ENCODE measurements at places on chromosomes 4 and X. TPM values are rescaled to one million over a fixed set of nuclear protein-coding genes. Genes with fewer than 3 reads are reported as not detected.

SHROOM2 gene
- not detected for total RNA-seq

GRCh38 chr4:108774809-108775530, 12.1 kb upstream of the ETNPPL start:
- H3K4me1 ChIP-seq = no peaks in the 10 kb centered on the region
- DNase-seq = no peak
- no peak overlapping the region for H3K27ac ChIP-seq
- H3K36me3 ChIP-seq = no peaks in the 10 kb centered on the region
- H3K27me3 ChIP-seq = peaks cover 24% of the 10 kb centered on the region

INTS6L gene
- 22.8 TPM for total RNA-seq

GRCh38 chr4:185039508-185040273, 21.4 kb downstream of the HELT start:
- H3K27ac ChIP-seq = no peak overlapping the region
- DNase-seq = peak; percentile 62
- no peaks in the 10 kb centered on the region for H3K36me3 ChIP-seq
- peaks cover 6% of the 10 kb centered on the region for H3K4me1 ChIP-seq
- peaks cover 36% of the 10 kb centered on the region for H3K27me3 ChIP-seq
- peak overlapping the region; percentile 40 for H3K4me3 ChIP-seq

DNA sequence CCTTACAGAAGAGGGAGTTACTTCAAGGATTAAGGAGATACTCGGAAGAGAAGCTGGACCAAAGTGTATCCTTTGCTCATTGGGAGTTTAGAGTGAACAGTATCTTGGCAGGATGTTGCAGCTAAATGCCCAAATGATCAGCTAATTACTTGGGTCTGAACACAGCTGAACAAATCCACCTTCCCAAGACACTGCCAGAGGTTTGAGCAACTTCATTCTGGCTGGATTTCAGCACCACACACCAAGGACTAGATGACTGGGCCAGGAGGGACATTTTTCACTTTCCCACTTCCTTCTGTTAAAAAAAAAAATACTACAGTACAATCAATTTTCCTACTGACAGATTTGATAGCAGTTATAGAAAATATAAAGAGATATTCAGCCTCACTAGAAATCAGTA, 324.6 kb downstream of the MID1IP1 start:
- no peak overlapping the region for H3K27ac ChIP-seq
- H3K4me1 ChIP-seq = no peaks in the 10 kb centered on the region
- no peak overlapping the region for H3K4me3 ChIP-seq
- no peaks in the 10 kb centered on the region for H3K36me3 ChIP-seq

DNA sequence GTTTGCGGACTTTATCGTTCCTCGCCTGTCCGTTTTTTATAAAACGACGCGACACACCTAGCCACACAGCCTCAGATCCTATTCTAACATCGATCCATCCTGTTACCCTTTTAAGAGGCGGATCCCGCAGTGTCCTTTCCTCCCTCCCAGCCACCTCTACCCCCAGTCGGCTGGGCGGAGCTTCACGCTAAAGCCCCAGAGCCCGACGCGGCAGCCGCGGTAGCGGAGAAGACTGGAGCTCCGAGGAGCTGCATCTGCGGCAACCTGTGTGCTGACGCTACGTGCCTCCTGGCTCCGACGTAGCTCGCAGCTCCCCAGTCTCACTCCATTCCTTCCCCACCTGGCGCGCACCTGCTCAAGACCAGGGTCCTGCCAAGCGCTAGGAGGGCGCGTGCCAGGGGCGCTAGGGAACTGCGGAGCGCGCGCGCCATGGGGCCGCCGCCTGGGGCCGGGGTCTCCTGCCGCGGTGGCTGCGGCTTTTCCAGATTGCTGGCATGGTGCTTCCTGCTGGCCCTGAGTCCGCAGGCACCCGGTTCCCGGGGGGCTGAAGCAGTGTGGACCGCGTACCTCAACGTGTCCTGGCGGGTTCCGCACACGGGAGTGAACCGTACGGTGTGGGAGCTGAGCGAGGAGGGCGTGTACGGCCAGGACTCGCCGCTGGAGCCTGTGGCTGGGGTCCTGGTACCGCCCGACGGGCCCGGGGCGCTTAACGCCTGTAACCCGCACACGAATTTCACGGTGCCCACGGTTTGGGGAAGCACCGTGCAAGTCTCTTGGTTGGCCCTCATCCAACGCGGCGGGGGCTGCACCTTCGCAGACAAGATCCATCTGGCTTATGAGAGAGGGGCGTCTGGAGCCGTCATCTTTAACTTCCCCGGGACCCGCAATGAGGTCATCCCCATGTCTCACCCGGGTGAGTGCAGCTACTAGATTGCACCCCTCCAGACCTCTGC, at the start of gene RNF128:
Gene RNF128, plus strand, starts transcription at position 217 of the 953 bp plus-strand sequence. Its CDS starts 213 bp downstream, at position 430.
- peak within 1 kb of the TSS; percentile 42 for H3K4me3 ChIP-seq
- peak; percentile 40 for DNase-seq
- no peak within 1 kb of the TSS for H3K27ac ChIP-seq

GRCh38 chrX:34893741-34894140, 48.9 kb upstream of the FAM47B start:
- H3K36me3 ChIP-seq = no peaks in the 10 kb centered on the region
- H3K27ac ChIP-seq = no peak overlapping the region
- no peak overlapping the region for H3K4me3 ChIP-seq

- peak overlapping the region; percentile 2 for H3K27ac ChIP-seq
- no peak for DNase-seq
- H3K36me3 ChIP-seq = peaks cover 31% of the 10 kb centered on the region
- H3K4me3 ChIP-seq = peak overlapping the region; percentile 78
- H3K4me1 ChIP-seq = peaks cover 36% of the 10 kb centered on the region
Observed at GRCh38 chr4:128285085-128285997, 2.3 kb downstream of the PGRMC2 start.

SSX4 gene
- total RNA-seq = not detected

CENPI gene
- total RNA-seq = 44.7 TPM

GRCh38 chr4:7417639-7418038, 17.1 kb downstream of the PSAPL1 start:
- no peak overlapping the region for H3K27ac ChIP-seq
- no peaks in the 10 kb centered on the region for H3K4me1 ChIP-seq
- no peak for DNase-seq
- peaks cover 8% of the 10 kb centered on the region for H3K27me3 ChIP-seq

DNA sequence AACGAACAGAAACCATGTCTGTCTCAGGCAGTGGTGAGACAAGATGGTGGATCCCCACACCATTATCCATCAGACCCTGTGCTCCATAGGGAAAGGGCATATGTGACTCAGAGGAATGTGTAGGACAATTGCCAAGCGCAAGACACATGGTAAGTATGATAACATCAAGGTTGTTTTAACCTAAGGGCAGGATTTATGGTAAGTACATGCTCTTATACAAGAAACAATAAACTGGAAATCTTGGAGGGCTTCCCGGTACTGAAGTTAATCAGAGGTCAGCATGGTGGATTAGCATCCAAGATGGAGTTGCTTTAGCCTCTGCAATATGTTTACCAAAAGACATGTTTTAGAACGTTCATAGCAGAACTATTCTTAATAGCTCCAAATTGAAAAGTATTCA, 355.0 kb downstream of the PPP1R2C start:
- H3K4me1 ChIP-seq = no peaks in the 10 kb centered on the region
- no peak overlapping the region for H3K4me3 ChIP-seq
- no peaks in the 10 kb centered on the region for H3K27me3 ChIP-seq
- H3K36me3 ChIP-seq = no peaks in the 10 kb centered on the region
- no peak for DNase-seq

GRCh38 chr4:1842993-1843448, 12.9 kb downstream of the LETM1 start:
- H3K36me3 ChIP-seq = peaks cover 15% of the 10 kb centered on the region
- H3K4me1 ChIP-seq = peaks cover 14% of the 10 kb centered on the region
- no peaks in the 10 kb centered on the region for H3K27me3 ChIP-seq

DNA sequence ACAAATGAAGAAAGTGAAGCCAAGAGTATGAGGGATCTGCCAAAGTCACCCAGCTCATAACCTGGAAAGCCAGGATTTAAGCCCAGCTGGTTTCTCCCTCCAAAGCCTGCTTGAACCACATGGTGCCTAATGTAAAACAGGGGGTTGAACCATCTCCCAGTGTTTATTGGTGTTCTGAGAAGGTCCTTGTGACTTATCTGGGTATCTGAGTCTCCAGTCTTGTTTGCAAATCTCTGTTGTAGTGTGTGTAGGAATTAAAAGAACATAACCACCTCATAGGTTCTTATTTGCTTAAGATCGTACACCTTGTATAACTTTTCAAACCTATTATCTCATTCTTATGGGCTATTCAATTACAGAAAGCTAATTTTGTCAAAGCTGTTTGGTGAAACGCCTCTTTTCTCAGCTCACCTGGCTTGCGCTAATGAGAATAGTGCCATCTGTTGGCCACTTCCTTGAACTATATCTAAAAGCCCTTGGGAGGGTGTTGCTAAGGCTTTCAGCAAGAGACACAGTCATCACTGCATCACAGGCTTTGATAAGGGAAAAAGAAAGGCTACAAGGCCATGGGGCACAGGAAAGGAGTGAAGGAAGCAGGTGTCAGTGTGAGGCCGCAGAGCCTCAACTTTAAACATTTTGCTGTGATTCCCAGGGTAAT, 34.0 kb downstream of the ETDB start:
- H3K36me3 ChIP-seq = no peaks in the 10 kb centered on the region
- no peak overlapping the region for H3K27ac ChIP-seq
- no peaks in the 10 kb centered on the region for H3K27me3 ChIP-seq
- DNase-seq = peak; percentile 56
- peaks cover 7% of the 10 kb centered on the region for H3K4me1 ChIP-seq

- H3K27ac ChIP-seq = no peak overlapping the region
- DNase-seq = no peak
- no peaks in the 10 kb centered on the region for H3K36me3 ChIP-seq
- no peaks in the 10 kb centered on the region for H3K4me1 ChIP-seq
Observed at GRCh38 chr4:103375278-103375677, 177.1 kb upstream of the CENPE start.

PPP2R2C gene
- not detected for total RNA-seq

- H3K27me3 ChIP-seq = peaks cover 5% of the 10 kb centered on the region
- DNase-seq = no peak
- no peaks in the 10 kb centered on the region for H3K36me3 ChIP-seq
- no peaks in the 10 kb centered on the region for H3K4me1 ChIP-seq
- no peak overlapping the region for H3K4me3 ChIP-seq
- no peak overlapping the region for H3K27ac ChIP-seq
Observed at GRCh38 chrX:51759055-51759839, 16.0 kb downstream of the GSPT2 start.

DNA sequence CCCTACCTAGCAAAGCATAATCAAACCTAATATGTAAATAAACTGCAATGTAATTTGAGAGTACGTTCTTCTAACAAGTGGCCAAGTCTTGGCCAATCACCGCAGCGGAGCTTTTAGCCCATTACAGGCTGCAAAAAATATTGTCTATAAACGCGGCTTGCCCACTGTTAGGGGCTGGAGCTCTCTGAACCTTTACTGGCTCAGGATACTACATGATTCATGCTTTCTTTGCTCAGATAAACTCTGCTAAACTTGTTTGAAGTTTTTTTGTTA, 990 bp upstream of the HADH start:
- no peaks in the 10 kb centered on the region for H3K27me3 ChIP-seq
- peaks cover 2% of the 10 kb centered on the region for H3K36me3 ChIP-seq
- no peak overlapping the region for H3K27ac ChIP-seq
- H3K4me3 ChIP-seq = no peak overlapping the region
- H3K4me1 ChIP-seq = peaks cover 28% of the 10 kb centered on the region

SPANXD gene
- total RNA-seq = not detected

DNA sequence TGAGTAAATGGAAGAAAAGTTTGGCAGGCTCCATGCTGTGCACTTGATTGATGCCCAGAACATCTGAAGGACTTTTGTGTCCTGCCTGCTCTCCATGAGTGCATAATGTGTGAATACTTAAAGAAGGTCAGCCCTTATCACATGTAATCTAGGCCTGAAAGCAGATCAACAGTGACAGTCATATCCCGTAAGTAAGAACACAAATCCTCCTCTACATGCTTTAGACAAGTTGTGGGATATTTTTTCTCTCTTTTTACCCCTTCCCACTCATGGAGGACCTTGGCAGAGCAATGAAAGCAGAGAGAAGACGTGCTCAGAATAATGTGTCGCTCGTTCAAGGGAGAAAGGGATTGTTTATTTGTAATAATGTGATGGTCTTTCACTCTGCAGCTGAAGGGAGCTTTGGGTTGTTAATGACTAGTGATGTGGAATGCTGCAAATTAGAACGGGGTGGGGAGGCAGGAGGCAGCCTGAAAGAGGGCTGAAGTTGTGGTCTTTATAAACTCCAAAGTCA, 286.6 kb downstream of the BMPR1B start:
- no peaks in the 10 kb centered on the region for H3K36me3 ChIP-seq
- H3K27ac ChIP-seq = no peak overlapping the region
- H3K4me3 ChIP-seq = no peak overlapping the region
- no peaks in the 10 kb centered on the region for H3K4me1 ChIP-seq
- DNase-seq = no peak
- H3K27me3 ChIP-seq = no peaks in the 10 kb centered on the region

DNA sequence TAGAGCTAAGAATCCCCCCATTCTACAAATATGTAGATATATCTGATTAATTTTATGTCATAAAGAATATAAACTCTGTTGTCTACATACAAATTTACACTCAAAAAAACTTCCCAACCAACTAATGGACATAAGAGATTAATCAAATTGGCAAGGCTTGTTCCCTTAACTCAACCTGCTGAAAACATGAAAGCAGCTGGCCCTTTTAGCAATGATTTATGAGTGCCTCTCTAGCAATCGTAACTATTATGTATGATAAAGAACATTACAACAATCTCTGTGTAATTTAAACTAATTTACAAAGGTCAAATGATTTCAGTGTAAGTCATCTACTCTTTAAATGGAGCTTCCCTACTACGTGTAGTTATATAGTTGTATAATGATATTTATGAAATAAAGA, 83.1 kb upstream of the FTHL17 start:
- DNase-seq = no peak
- H3K4me3 ChIP-seq = no peak overlapping the region
- H3K36me3 ChIP-seq = no peaks in the 10 kb centered on the region
- H3K27ac ChIP-seq = no peak overlapping the region
- H3K4me1 ChIP-seq = no peaks in the 10 kb centered on the region

DCAF4L1 gene
- 0.35 TPM for total RNA-seq

ARSD gene
- total RNA-seq = 1.3 TPM

- peaks cover 21% of the 10 kb centered on the region for H3K27me3 ChIP-seq
- H3K4me3 ChIP-seq = no peak overlapping the region
- no peaks in the 10 kb centered on the region for H3K36me3 ChIP-seq
Observed at GRCh38 chr4:139795527-139796314, 130.1 kb downstream of the MGST2 start.

GRCh38 chr4:163662768-163663167, 168.3 kb downstream of the TMA16 start:
- no peak overlapping the region for H3K4me3 ChIP-seq
- no peaks in the 10 kb centered on the region for H3K27me3 ChIP-seq
- no peaks in the 10 kb centered on the region for H3K36me3 ChIP-seq
- no peak overlapping the region for H3K27ac ChIP-seq

- DNase-seq = no peak
- H3K4me1 ChIP-seq = peaks cover 22% of the 10 kb centered on the region
- H3K27ac ChIP-seq = no peak overlapping the region
- H3K4me3 ChIP-seq = no peak overlapping the region
- H3K36me3 ChIP-seq = peaks cover 2% of the 10 kb centered on the region
Observed at GRCh38 chr4:182922501-182923284, 5.5 kb upstream of the DCTD start.

- H3K4me1 ChIP-seq = no peaks in the 10 kb centered on the region
- H3K27ac ChIP-seq = no peak overlapping the region
- no peak for DNase-seq
- no peak overlapping the region for H3K4me3 ChIP-seq
- H3K36me3 ChIP-seq = peaks cover 17% of the 10 kb centered on the region
Observed at GRCh38 chr4:184215709-184216328, 1.9 kb downstream of the ENPP6 start.

Measured in activated CD8-positive, alpha-beta memory T cell treated with anti-CD3 and anti-CD28 coated beads, Interleukin-2, amount 10 ng/mL, durations not matched to agents 7 days and 5 days (primary cell).